ENCODE measurements at places on chromosomes 12 and 14.
A peak's percentile ranks its signal among the peaks of the same experiment; 100 is the strongest.

GRCh38 chr12:128727461-128727860, 96.3 kb downstream of the SLC15A4 start:
- DNase-seq = no peak
- no peak overlapping the region for H3K4me3 ChIP-seq
- H3K27me3 ChIP-seq = peaks cover 15% of the 10 kb centered on the region
- no peaks in the 10 kb centered on the region for H3K36me3 ChIP-seq
- no peaks in the 10 kb centered on the region for H3K4me1 ChIP-seq

- H3K4me3 ChIP-seq = peak overlapping the region; percentile 90
- peak overlapping the region; percentile 98 for H3K27ac ChIP-seq
- peaks cover 5% of the 10 kb centered on the region for H3K36me3 ChIP-seq
- H3K27me3 ChIP-seq = no peaks in the 10 kb centered on the region
These were observed 56.2 kb downstream of the DUSP16 start for GRCh38 chr12:12506496-12506890.

- H3K4me3 ChIP-seq = no peak overlapping the region
- peaks cover 12% of the 10 kb centered on the region for H3K27me3 ChIP-seq
- peaks cover 2% of the 10 kb centered on the region for H3K4me1 ChIP-seq
- no peak overlapping the region for H3K27ac ChIP-seq
- no peak for DNase-seq
These were observed 134.8 kb upstream of the DIO3 start for GRCh38 chr14:101426466-101426865.

GRCh38 chr14:103547941-103548462, 14.5 kb downstream of the BAG5 start:
- no peaks in the 10 kb centered on the region for H3K36me3 ChIP-seq
- H3K27ac ChIP-seq = no peak overlapping the region
- H3K27me3 ChIP-seq = no peaks in the 10 kb centered on the region
- no peak for DNase-seq
- H3K4me3 ChIP-seq = no peak overlapping the region

DNA sequence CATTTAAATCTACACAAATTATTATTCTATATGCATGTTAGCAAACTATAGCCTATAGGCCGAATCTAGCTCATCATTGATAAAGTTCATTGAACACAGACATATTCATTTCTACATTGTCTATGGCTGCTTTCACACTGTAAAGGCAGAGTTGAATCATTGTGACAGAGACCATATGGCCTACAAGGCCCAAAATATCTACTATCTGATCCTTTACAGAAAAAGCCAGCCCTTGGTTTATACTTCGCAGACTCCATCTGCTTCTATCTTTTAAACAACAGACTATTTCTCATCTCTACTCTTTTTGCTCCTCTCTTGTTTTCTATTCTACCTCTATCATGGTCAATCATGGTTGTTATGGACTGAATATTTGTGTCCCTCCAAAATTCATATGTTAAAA, 190.7 kb downstream of the EXOC5 start:
- H3K4me1 ChIP-seq = no peaks in the 10 kb centered on the region
- H3K36me3 ChIP-seq = no peaks in the 10 kb centered on the region
- peaks cover 25% of the 10 kb centered on the region for H3K27me3 ChIP-seq
- no peak overlapping the region for H3K27ac ChIP-seq
- DNase-seq = no peak

DNA sequence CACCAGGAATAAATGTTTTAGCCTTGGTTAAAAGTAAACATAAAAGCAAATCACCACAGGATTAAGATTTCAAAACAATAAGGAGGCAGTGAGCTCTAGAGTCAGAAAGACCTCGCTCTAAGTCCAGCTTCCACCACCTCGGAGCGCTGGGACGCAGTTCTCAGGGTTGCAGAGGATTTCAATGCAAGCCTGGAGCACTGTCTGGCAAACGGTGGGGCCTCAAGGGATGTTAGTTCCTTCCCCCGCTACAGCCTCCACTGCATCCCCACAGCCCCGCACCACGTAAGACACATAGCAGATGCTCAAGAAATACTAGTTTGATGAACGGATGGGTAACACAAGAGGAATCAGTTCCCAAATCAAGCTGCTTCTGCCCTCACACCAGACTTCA, 39.3 kb upstream of the TMCC3 start:
- peaks cover 2% of the 10 kb centered on the region for H3K4me1 ChIP-seq
- no peaks in the 10 kb centered on the region for H3K36me3 ChIP-seq
- no peak for DNase-seq
- peaks cover 30% of the 10 kb centered on the region for H3K27me3 ChIP-seq

- no peaks in the 10 kb centered on the region for H3K4me1 ChIP-seq
- no peaks in the 10 kb centered on the region for H3K27me3 ChIP-seq
- DNase-seq = no peak
- H3K36me3 ChIP-seq = no peaks in the 10 kb centered on the region
- no peak overlapping the region for H3K27ac ChIP-seq
These were observed 89.6 kb upstream of the SOX5 start for GRCh38 chr12:24039113-24039525.

GRCh38 chr14:23538785-23539184, 12.8 kb downstream of the ZFHX2 start:
- H3K36me3 ChIP-seq = peaks cover 4% of the 10 kb centered on the region
- no peak overlapping the region for H3K4me3 ChIP-seq
- DNase-seq = no peak
- peaks cover 13% of the 10 kb centered on the region for H3K4me1 ChIP-seq
- peaks cover 8% of the 10 kb centered on the region for H3K27me3 ChIP-seq

- H3K4me1 ChIP-seq = peaks cover 34% of the 10 kb centered on the region
- no peaks in the 10 kb centered on the region for H3K27me3 ChIP-seq
- H3K4me3 ChIP-seq = peak overlapping the region; percentile 94
- peak overlapping the region; percentile 99 for H3K27ac ChIP-seq
- no peak for DNase-seq
- H3K36me3 ChIP-seq = peaks cover 6% of the 10 kb centered on the region
These were observed 46.7 kb downstream of the GXYLT1 start for GRCh38 chr12:42097971-42098370.

- H3K36me3 ChIP-seq = peaks cover 5% of the 10 kb centered on the region
- H3K27ac ChIP-seq = no peak overlapping the region
- H3K4me3 ChIP-seq = no peak overlapping the region
- peaks cover 38% of the 10 kb centered on the region for H3K27me3 ChIP-seq
- no peak for DNase-seq
- H3K4me1 ChIP-seq = no peaks in the 10 kb centered on the region
These were observed 109.0 kb upstream of the C14orf180 start for GRCh38 chr14:104470588-104470987.

- DNase-seq = no peak
- H3K4me1 ChIP-seq = no peaks in the 10 kb centered on the region
- H3K36me3 ChIP-seq = no peaks in the 10 kb centered on the region
These were observed 24.8 kb upstream of the NOVA1 start for GRCh38 chr14:26622611-26623010.

GRCh38 chr12:110937104-110937641, 16.8 kb upstream of the MYL2 start:
- peaks cover 5% of the 10 kb centered on the region for H3K4me1 ChIP-seq
- H3K36me3 ChIP-seq = peaks cover 2% of the 10 kb centered on the region
- peak overlapping the region; percentile 84 for H3K27ac ChIP-seq
- peaks cover 46% of the 10 kb centered on the region for H3K27me3 ChIP-seq
- H3K4me3 ChIP-seq = peak overlapping the region; percentile 28

DNA sequence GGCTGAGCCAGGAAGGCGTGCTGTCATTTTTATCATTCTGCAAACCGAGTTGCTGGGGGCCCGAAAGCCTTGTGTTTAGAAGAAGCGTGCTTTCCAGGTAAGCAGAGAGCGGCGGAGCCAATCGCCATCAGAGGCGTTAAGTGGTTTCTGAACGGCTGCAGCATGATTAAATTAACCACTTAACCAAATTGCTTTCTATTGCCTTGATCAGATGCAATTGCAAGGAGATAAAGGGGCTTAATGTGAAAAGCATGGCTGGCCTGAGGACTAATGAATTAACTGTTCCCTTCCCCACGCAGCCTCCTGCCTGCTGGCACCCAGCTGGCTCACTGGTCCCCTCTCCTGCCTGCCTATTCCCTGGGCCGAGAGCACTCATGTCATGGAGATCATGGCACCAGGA, 36.6 kb upstream of the CHGA start:
- H3K36me3 ChIP-seq = no peaks in the 10 kb centered on the region
- no peak for DNase-seq
- peaks cover 18% of the 10 kb centered on the region for H3K27me3 ChIP-seq
- H3K27ac ChIP-seq = no peak overlapping the region
- no peak overlapping the region for H3K4me3 ChIP-seq

DNA sequence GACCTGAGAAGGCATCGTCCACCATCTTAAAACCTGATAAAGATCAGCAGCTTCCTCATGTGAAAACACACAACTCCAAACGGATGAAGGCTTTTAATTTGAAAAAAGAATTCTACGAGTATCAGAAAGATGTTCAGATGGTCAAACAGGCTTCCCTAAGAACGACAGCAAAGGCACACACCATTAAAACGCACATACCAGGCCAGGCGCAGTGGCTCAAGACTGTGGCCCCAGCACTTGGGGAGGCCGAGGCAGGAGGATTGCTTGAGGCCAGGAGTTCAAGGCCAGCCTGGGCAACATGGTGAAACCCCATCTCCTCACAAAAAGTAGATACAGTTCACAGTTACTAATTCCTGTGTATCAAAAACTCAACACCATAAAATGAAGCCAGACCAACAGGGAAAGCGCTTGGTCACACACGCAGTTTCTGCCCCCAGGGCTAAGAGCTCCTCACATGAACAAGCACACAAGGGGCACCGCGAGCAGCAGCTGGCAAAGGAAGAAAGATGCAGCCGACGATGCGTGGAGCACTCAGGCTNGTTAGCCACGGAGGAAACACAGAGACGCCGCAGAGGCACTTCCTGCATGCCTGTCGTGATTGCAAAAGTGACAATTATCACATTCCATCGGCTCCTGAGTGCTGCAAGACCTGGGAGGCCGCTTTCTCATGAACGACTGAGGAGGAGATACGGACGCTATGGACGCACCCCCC, 78.0 kb downstream of the NOC4L start:
- no peak overlapping the region for H3K27ac ChIP-seq
- peaks cover 9% of the 10 kb centered on the region for H3K4me1 ChIP-seq
- peaks cover 9% of the 10 kb centered on the region for H3K27me3 ChIP-seq
- peaks cover 2% of the 10 kb centered on the region for H3K36me3 ChIP-seq
- DNase-seq = no peak

- H3K4me1 ChIP-seq = peaks cover 4% of the 10 kb centered on the region
- H3K36me3 ChIP-seq = no peaks in the 10 kb centered on the region
- peak overlapping the region; percentile 67 for H3K4me3 ChIP-seq
- H3K27ac ChIP-seq = peak overlapping the region; percentile 86
- H3K27me3 ChIP-seq = no peaks in the 10 kb centered on the region
These were observed 4.5 kb upstream of the RPGRIP1 start for GRCh38 chr14:21275261-21275858.

GRCh38 chr14:24982472-24983155, 67.3 kb downstream of the STXBP6 start:
- H3K4me3 ChIP-seq = no peak overlapping the region
- H3K27me3 ChIP-seq = peaks cover 48% of the 10 kb centered on the region
- no peaks in the 10 kb centered on the region for H3K4me1 ChIP-seq
- H3K27ac ChIP-seq = no peak overlapping the region
- DNase-seq = no peak

GRCh38 chr14:33949411-33949893, 1.4 kb downstream of the EGLN3 start:
- DNase-seq = no peak
- H3K36me3 ChIP-seq = peaks cover 2% of the 10 kb centered on the region
- H3K27me3 ChIP-seq = peaks cover 10% of the 10 kb centered on the region
- peaks cover 26% of the 10 kb centered on the region for H3K4me1 ChIP-seq
- H3K4me3 ChIP-seq = peak overlapping the region; percentile 92

DNA sequence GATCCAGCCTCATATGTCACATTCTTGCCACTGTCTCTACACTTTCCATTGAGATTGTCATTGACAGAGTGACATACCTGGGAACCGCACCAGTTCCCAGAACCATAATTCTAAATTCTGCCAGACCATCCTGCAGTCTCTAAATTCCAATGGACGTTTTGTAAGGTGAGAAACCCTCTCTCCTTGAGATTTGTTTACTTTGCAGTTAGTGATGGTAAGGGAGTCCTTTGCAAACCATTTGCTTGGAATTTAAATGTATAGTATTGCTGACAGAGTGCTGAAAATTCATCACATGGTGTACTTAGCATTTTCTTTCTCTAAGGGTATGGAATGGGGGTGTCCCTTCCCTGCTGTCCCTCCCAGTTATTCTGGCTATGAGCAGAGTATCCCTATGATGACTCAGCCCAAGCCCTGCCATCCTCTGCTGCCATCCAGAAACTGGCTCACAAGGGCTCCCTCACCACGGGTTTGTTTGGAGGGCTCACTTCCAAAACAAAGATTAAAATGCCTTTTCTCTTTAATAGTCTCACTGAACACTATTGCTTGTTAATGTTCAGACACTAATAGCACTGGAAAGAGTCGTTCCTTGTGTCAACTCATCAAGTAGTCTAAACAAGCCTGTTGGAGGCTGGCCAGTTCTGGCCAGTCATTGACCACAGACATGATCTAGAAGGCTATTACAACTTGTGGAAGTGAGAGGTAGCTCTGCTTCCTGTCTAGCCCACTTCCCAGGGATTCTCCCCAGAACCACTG, 129.0 kb upstream of the HMGA2 start:
- H3K36me3 ChIP-seq = no peaks in the 10 kb centered on the region
- H3K27me3 ChIP-seq = peaks cover 12% of the 10 kb centered on the region
- H3K4me1 ChIP-seq = no peaks in the 10 kb centered on the region
- H3K27ac ChIP-seq = no peak overlapping the region
- DNase-seq = no peak

- H3K36me3 ChIP-seq = peaks cover 5% of the 10 kb centered on the region
- no peak overlapping the region for H3K27ac ChIP-seq
These were observed 13.1 kb downstream of the KRT83 start for GRCh38 chr12:52307836-52308805.

Measured in T-helper 17 cell (primary cell).